ENCODE measurements at places on chromosomes 11 and 22.

DNA sequence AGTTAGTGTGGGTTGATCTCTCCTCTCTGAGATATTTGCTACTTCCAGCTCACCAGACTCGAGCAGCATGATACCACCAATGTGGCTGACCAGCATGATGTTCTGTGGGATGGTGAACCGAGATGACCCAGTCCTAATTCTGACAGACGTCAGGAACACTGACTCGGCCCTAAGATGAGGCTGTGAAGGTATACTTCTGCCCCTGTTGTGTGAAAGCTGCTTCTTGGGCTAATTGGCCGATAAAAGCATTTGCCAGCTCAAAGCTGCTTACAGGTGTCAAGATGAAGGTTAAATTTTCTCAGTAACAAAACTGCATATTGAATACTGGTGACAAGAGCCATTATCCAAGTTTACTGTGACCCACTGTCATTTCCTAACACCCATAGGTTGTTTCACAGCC, 151.4 kb downstream of the BRD1 start:
- DNase-seq: no peak

DNA sequence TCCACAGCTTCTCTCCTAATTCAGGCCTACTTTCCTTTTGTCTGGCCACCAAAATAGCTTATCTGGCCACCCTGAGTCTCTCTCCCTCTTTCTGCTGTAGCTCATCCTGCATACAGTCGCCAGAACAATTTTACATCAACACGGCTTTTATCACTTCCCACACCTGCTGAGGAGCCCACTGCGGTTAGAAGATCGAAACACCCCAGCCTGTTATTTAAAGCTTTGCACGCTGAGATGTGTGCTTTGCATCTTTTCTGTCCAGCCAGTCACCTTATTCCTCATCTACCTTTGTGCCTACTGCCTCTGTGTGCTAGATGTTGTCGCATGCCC, 96.0 kb downstream of the COMMD9 start:
- DNase-seq: no peak

- no peak for DNase-seq
These were observed 15.3 kb upstream of the SYTL2 start for GRCh38 chr11:85826116-85826855.

DNA sequence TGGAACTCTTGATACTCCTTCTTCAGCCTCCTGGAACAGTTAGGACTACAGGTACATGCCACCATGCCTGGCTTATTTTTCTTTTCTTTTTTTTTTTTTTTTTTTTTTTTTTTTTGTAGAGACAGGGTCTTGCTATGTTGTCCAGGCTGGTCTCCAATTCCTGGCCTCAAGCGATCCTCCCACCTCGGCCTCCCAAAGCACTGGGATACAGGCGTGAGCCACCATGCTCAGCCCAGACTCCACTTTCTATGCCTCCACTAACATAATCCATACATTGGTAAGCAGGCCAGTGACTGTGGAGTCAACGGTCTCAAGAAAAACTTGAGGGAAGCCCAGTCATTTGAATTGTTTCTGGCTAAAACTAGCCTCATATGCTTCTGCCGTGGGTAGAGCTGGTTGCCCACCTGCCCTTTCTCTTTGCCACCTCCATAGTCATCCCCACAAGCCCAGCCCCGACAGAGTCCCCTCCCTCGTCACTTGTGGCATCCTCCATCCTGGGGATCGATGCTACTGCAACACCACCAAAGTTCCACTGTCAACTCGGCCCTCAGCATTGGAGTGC, 2.4 kb downstream of the SCN2B start:
- no peak for DNase-seq

DNA sequence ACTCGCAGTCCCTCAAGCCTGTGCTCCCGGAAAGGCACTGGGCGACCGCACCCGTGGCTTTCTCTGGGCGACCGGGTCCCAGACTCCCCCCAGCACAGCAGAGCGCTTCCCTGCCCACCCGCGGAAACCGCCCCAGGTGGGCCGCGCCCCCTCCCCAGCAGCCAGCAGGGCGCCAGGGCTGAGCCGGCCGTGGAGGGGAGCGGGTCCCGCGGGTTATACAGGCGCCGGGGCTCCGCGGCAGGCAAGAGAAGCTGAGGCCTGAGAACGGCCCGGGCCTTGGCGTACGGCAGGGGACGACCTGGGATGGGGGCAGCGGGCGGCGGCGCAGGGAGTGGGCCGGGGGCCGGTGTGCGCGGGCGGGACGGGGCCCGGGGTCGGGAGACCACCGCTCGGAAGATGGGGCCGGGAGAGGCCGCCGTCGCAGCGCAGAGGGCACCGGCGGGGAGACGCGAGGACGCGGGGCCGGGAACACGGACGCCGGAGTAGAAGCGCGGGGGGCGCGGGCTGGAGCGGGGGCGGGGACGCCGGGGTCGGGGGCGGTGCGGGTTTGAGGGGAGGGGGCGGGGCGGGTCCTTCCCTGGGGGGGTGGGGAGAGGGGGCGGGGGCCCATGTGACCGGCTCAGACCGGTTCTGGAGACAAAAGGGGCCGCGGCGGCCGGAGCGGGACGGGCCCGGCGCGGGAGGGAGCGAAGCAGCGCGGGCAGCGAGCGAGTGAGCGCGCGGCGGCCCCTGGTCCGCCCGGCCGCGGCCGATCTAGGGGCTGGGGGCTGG, at the start of gene MDK:
TSS of gene MDK (plus strand) at position 622 of the 771 bp plus-strand sequence. CDS start 389 bp downstream, outside the sequence.
- DNase-seq: no peak

DNA sequence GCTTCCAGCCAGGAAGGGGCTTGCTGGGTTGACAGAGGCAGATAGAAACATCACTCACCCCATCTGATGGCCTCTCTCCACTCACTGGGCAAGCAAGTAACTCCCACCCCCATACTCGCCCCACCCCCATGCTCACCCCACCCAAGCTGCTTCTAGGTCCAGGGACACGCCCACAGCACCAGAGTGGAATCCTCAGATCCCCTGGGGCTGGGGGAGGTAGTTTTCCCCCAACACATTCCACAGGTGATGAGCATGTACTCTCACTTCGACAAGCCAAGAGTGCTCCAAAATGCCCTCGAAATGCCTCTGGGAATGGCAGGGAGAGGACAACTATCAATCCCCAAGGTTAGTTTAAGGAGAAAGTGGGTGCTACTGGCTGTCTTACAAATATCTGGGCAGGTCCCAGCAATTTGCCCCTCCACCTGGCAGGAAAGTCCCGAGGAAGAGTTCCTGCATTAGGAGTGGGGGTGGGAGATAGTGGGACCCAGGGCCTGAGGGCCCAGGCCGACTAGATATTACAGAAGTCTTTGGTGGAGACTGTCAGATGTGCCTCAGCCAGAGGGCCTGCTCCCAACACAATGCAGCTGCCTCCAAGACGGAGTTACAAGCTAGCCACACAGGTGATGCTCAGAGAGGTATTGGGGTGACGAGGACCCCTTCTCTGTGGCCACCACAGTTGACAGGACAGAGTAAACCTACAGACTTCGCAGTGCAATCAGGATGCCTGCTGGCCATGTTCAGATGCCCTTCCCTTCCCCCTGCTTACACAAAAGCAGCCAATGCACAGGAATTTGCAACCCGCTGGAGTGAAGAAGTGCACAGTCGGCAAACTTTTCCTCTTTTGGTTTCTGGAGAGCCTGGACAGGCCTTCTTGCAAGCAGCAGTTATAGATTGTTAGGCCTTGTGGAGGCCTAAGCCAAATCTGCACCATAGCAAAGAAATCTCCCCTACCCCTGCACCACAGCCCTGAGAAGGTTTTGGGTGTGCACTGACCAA, 2.9 kb upstream of the LMO1 start:
- no peak for DNase-seq

DNA sequence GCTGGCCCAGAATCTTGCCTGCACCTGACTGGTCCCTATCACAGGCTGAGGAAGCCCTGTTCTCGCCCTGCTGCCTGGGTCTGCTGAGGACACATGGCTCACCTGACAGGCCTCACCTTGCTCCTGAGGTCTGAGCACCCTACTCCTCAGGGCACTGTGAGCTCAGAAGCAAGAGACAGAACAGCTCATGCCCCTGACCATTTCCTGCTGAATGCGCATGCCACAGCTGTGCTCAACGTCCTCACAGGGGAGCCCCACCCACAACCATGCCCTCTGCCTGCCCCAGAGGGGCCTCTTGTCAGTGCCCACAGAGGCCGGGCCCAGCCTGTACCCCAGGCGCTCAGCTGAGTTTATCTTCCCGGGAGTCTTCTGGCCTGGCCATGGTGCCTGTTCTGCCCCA, 2.8 kb upstream of the TSPO start:
- no peak for DNase-seq

- peak; percentile 83 for DNase-seq
These were observed 24.5 kb upstream of the CABP7 start for GRCh38 chr22:29695129-29695926.

GRCh38 chr11:66979336-66979980, 4.4 kb downstream of the C11orf86 start:
- no peak for DNase-seq

GRCh38 chr11:8759634-8760033, 77.0 kb downstream of the RPL27A start:
- DNase-seq: no peak

DNA sequence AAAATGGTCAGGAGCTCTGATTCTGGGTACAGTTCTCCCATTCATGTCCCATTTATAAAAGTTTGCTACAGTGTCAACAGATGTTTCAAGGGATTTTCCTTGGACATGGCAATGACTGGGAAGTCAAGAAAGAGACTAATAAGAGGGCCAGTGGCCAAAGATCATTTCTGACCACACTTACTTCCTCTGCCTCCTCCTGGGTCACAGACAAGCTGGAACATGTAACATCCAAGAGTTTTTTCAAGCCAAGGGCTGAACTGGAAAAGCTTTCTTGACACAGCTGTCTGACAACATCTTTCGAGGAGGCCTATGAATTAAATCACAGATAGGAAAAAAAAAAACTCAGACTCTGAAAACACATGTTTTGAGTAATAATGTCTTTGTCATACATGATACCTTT, 8.7 kb downstream of the COMMD9 start:
- no peak for DNase-seq

GRCh38 chr11:74024261-74025029, 15.6 kb upstream of the UCP3 start:
- DNase-seq: no peak

- DNase-seq: no peak
These were observed 53.7 kb downstream of the PARVA start for GRCh38 chr11:12430954-12431595.

DNA sequence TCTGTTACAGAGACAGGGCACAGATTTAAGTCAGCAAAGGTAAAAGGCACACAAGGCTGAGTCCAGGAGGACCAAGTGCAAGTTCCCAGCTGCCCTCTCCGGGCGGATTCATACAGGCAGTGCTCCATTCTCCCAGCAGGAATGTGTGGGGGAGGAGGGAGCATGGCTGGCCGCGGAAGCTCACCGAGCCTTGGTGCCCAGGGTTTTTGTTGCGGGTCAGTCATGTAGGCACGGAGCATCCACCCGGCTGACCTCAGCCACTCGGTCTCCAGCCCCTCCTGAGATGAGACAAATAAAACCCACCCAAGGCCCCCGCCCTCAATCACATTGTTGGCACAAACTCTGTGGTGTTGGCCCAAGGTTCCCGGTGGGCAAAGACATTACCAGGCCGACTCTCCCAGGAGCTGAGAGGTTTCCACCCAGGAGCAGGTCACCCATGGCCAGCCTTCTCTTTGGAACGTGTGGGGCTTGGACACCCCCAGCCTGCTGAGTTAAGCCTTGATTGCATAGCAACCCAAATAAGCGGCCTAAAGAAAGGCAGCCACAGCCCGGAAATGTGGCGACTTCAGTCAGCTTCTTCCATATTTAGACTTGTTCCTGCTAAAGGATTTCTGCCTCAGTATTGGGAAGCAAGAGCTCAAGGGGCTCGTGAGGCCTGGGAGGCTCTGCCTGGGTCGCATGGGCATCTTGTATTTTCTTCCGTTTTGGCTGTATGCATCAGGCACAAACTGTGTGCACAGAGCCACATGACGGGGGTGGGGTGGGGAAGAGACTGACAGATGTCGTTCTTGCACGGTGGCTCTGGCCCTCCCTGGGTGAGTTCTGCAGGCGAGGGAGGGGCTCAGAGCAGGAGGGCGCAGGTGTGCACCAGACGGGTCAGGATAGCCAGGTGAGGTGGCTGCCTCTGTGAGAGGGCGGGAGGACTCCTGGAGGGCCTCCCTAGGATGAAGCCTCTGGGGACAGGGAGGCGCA, 63.0 kb downstream of the ARHGAP8 start:
- no peak for DNase-seq
